Cardiac fibroblast (primary cell): ENCODE measurements at places on chromosomes 1 and 21.
A peak's percentile ranks its signal among the peaks of the same experiment; 100 is the strongest.

DNA sequence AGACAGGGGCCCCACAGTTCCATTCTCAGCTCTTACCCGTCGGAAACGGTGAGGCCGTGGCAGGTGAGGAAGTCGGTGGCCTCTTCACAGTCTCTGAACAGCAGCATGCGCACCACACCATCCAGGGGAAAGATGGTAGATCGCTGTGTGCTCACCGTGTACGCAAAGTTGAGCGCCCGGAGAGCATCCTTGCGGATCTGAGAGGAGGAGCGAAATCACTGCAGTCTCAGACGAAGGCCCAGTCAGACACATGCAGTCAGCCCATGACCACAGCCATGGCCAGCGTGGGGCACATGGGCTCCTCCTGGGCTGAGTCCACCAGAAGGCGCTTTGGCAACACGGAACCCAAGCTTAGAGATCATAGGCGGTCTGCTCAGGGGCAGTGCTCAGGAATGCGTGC is 18.5 kb downstream of the MCM3AP start:
- no peak for DNase-seq

DNA sequence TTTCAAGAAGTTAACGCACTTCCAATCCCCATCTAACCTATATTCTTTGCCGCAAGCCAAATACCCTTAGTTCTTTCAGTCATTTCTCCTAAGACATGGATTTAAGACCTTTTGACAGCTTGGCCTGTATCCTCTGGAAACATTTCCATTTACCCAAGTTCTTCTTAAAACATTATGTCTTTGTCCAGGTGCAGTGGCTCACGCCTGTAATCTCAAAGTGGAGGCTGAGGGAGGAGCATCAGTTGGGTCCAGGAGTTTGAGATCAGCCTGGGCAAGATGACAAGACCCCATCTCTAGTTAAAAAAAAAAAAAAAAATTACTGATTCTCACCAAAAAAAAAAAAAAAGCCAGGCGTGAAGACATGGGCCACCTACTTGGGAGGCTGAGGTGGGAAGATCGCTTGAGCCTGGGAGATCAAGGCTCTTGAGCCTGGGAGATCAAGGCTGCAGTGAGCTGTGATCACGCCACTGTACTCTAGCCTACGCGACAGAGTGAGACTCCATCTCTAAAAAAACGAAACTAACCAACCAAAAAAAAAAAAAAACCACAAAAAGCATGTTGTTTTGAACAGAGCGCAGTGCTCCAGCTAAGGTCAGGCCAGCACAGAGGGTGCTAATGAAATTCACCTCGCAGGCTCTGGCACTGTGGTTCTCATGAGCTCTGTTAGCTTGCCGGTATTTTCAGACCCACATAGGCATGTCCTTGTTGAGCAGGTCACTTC is 36.0 kb downstream of the NUAK2 start:
- DNase-seq, result no peak

- peak; percentile 33 for DNase-seq
Measured at GRCh38 chr1:217535601-217536377, 95.1 kb downstream of the GPATCH2 start.

- DNase-seq, result no peak
Measured at GRCh38 chr1:10650556-10651388, 145.7 kb downstream of the CASZ1 start.

DNA sequence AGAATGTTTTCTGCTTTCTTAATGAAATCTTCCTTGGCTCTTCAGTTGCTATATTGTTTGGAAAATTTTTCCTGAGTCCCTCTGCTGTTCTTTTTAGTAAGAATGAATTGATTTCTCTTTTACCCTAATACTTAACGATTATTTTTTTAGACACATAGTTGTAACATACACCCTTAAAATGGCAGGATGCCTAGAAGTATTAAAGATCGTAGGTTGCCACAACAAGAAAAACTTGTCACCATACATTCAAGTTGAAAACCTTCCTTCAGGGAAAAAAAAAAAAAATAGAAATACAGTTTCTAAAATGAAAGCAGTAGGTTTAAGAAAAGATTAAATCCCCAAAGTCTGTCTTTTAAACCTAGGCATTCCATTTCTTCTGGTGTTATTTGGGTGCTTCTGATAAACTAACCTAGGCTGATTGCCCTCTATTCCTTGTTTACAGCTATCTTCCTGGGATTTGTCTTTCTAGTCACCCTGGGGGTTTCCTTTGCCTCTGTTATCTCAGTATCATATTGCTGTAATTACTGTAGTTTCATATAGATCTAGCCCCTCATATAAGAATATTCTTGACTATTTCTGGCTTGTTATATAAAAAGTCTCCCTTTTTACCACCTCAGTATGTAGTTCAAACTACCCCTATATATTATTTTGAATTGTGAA is 16.8 kb downstream of the SUCO start:
- peak; percentile 22 for DNase-seq

GRCh38 chr1:64398936-64399335 is 71.0 kb upstream of the CACHD1 start:
- DNase-seq, result no peak

- DNase-seq, result peak; percentile 44
Measured at GRCh38 chr1:219271818-219272535, 98.3 kb downstream of the LYPLAL1 start.

GRCh38 chr1:84887261-84887934 is 5.6 kb downstream of the LPAR3 start:
- peak; percentile 82 for DNase-seq

DNA sequence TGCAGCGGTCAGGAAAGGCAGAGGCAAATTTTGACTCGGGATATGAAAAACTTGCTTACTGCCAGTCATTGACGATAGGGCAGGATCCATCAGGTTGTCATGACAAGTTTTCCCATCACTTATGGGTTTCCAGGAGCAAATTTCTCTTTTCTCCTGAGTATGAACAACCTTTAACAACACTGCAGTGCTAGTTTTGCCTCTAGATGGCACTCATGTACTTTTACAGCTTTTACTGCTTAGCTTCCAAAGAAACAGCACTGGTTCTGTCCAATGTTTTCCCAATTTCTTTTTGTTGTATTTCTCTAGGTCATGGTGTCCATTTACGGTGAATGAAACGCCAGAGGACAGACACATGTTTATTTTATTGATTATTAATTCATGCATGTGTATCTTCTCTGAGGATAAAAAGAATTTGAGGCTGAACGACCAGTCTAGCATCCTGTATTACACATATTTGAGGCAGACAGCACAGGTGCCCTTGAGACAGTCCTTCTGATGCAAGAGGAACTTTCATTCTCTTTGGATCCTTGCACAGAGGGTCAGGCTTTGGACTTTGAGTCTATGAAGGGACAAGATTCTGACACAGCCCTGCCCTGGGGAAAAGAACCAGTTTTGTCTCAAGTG is 112.3 kb upstream of the TRABD2B start:
- peak; percentile 70 for DNase-seq
